ENCODE measurements at places on chromosomes 2 and 18. TPM values are rescaled to one million over a fixed set of nuclear protein-coding genes. Genes with fewer than 3 reads are reported as not detected.

HTRA2 gene
- total RNA-seq: 36.4 TPM

SCN7A gene
- 0.74 TPM for total RNA-seq

TMEM182 gene
- 1.7 TPM for total RNA-seq

TAF4B gene
- 2.9 TPM for total RNA-seq

FBXO15 gene
- total RNA-seq: 0.34 TPM

AKAIN1 gene
- total RNA-seq: not detected

NTSR2 gene
- not detected for total RNA-seq

CHN1 gene
- total RNA-seq: 54.6 TPM

HOXD13 gene
- total RNA-seq: not detected

HOXD1 gene
- total RNA-seq: not detected

POTEC gene
- total RNA-seq: not detected

HAT1 gene
- total RNA-seq: 50.6 TPM

RNMT gene
- 11.3 TPM for total RNA-seq

COL5A2 gene
- total RNA-seq: 192 TPM

KCTD1 gene
- 9.6 TPM for total RNA-seq

LIPG gene
- 13.7 TPM for total RNA-seq

IGFBP2 gene
- total RNA-seq: 38.7 TPM

IL1F10 gene
- not detected for total RNA-seq

ZEB2 gene
- total RNA-seq: 18.9 TPM

FHOD3 gene
- 2.9 TPM for total RNA-seq

C18orf54 gene
- 3.7 TPM for total RNA-seq

C2orf72 gene
- total RNA-seq: not detected

AMER3 gene
- not detected for total RNA-seq

VSNL1 gene
- 1.0 TPM for total RNA-seq

EGR4 gene
- not detected for total RNA-seq

CIDEA gene
- total RNA-seq: 0.84 TPM

SLC5A6 gene
- 27.1 TPM for total RNA-seq

SEC11C gene
- total RNA-seq: 29.8 TPM

SLC11A1 gene
- under 0.01 TPM for total RNA-seq

TUBB8B gene
- not detected for total RNA-seq

SDC1 gene
- 37.7 TPM for total RNA-seq

DPYSL5 gene
- total RNA-seq: not detected

HOXD12 gene
- total RNA-seq: not detected

IL18RAP gene
- total RNA-seq: not detected

TFCP2L1 gene
- under 0.01 TPM for total RNA-seq

UGT1A8 gene
- total RNA-seq: not detected

NDC80 gene
- total RNA-seq: 33.0 TPM

REG3A gene
- not detected for total RNA-seq

UGT1A1 gene
- total RNA-seq: not detected

RTKN gene
- 17.0 TPM for total RNA-seq

SLC23A3 gene
- total RNA-seq: 0.50 TPM

CCDC102B gene
- 5.4 TPM for total RNA-seq

VPS4B gene
- total RNA-seq: 20.2 TPM

POLE4 gene
- total RNA-seq: 29.4 TPM

KCMF1 gene
- total RNA-seq: 32.0 TPM

KCNF1 gene
- total RNA-seq: 0.59 TPM

CNGA3 gene
- not detected for total RNA-seq

TRPM8 gene
- total RNA-seq: not detected

HADHA gene
- 120 TPM for total RNA-seq

PPIG gene
- 11.6 TPM for total RNA-seq

FKBP7 gene
- 42.5 TPM for total RNA-seq

DSEL gene
- total RNA-seq: 18.0 TPM

PSMA8 gene
- total RNA-seq: not detected

NGEF gene
- 2.2 TPM for total RNA-seq

SERPINE2 gene
- 14.0 TPM for total RNA-seq

SERPINB11 gene
- not detected for total RNA-seq

LRRTM1 gene
- total RNA-seq: not detected

DLGAP1 gene
- total RNA-seq: 0.34 TPM

CASP8 gene
- 16.8 TPM for total RNA-seq
